DMS153 (cell line): ENCODE measurements at places on chromosomes 4 and X.

GRCh38 chr4:124104101-124104500, 608.4 kb downstream of the ANKRD50 start:
- no peak for DNase-seq

DNA sequence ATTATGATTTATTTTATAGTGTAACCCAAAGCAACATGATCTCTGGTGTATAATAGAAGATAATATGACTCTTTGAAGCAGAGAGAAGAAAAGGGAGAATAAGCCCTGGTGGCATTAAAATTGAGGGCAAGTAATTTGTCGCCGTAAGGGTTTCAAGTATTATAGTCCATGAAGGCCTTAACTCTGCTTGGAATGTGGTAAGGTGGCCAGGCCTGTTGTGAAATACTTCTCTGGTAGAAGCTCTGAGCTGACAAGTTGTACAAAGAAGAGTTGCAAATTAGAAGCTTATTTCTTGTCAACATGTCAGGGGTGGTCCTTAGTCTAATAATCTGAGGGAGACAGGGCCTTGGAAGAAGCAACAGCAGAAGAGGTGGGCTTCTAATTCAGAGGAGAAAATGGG, 151.7 kb upstream of the HHIP start:
- DNase-seq: no peak

GRCh38 chr4:10381146-10381545, 76.1 kb downstream of the ZNF518B start:
- DNase-seq: no peak

DNA sequence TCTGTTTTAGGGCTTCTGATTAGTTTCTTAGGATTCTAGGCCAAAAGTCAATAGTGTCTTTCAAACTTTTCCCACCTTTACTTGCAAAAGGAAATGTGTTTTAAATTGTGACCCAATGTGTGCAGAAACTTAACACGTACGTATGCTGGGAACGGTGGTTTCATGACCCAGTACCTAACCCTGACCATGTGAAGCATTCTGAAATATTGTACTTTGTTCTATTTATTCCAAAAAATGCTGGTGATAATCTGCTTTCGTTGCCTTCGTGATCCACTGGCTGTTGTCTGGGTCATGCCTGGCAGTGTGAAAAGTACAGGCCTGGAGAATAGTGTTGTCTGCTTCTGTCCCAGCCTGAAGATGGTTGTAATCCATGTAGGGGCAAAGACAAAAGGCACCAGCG, 26.7 kb upstream of the TADA2B start:
- no peak for DNase-seq

DNA sequence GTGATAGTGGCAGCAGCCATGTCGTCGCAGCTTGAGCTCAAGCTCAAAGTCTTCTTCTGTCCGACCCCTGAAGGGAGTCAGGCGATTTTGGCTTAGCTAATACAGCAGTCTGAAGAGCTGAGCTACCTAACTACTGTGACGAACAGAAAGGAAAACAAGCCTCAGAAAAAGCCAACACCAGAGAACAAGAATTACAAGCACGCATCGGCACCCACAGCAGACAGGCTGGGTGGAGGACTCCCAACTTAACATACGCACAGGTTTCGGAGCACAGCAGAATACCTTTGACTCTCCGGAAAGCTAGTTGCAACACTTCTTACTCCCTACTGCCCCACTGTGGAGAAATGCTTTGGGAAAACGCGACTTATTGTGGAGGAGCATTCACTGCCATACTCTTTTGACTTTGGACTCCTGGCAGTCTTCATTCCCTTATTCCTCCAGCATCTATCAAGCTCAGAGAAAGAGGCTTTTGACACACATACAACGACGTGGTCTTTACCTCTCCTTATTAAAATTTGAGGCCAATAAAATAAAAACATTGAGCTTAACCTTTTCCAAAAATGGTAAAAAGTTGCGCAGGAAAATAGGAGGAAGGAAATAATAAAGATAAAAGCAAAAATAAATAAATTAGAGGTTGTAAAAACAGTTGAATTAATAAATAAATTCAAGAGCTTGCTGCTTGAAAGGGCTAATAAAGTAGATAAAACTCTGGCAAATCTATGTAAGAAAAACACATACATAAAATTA, 41.3 kb upstream of the GPC3 start:
- peak; percentile 75 for DNase-seq

GRCh38 chr4:88949605-88950004, 107.4 kb downstream of the FAM13A start:
- peak; percentile 88 for DNase-seq

GRCh38 chr4:40812856-40813255, 63.1 kb downstream of the NSUN7 start:
- DNase-seq: no peak

GRCh38 chr4:114398410-114398809, 200.2 kb upstream of the UGT8 start:
- DNase-seq: no peak

- DNase-seq: no peak
These were observed 2.8 kb upstream of the CTSO start for GRCh38 chr4:155956461-155956860.

GRCh38 chr4:149701435-149702156, 114.0 kb downstream of the IQCM start:
- DNase-seq: no peak

GRCh38 chr4:154349829-154350228, 141.8 kb downstream of the DCHS2 start:
- DNase-seq: no peak

DNA sequence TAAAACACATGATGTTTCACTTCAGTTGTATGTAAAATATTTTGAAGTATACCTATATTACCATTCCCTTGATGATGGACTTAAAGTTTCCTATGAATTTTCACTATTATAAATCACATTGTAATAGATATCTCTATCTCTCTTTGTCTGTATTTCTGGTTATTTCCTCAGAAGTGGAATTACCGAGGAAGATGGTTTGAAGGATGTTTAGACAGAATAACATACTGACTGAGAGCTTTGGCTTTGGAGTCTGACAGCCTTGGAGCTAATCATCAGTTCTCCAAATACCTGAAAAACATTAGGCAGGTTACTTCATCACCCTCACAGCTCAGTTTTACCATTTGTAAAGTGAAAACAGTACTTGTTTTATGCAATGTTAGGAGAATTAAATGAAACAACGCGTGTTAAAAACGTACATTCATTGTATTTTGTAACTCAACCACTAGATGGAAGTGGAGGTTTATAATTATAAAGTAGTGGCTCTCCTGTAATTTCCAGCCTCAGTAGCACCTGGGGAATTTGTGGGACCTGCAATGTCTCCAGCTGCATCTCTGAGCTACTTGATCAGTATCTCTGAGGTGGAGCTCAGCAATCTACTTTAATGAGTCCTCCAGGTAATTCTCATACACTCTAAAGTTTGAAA, 14.3 kb downstream of the JCHAIN start:
- no peak for DNase-seq

DNA sequence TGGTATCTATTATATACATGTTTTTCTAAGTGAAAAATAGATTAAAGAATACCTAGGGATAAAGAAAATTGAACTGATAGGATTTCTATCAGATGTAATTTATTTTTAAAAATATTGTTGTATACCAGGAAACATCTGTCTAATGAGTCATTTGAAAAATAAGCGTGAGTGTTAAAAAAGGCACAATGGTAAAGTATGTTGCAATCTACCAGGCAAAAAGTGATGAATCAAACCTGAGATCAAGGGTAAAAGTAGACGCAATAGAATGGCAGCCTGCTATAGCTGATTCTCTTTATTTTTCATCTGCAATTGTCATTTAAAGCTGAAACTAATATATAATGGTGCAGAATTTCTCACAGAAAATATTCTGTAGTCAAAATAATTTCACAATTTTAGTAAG, 1119.6 kb downstream of the PCDH18 start:
- no peak for DNase-seq
